T-helper 17 cell (primary cell): ENCODE measurements at places on chromosomes 5 and 9. TPM values are rescaled to one million over a fixed set of nuclear protein-coding genes. Genes with fewer than 3 reads are reported as not detected.

Gene PCDHB4
- total RNA-seq, result not detected

- no peak overlapping the region for H3K27ac ChIP-seq
- H3K36me3 ChIP-seq, result peaks cover 15% of the 10 kb centered on the region
- peaks cover 9% of the 10 kb centered on the region for H3K4me1 ChIP-seq
- H3K27me3 ChIP-seq, result no peaks in the 10 kb centered on the region
- no peak overlapping the region for H3K4me3 ChIP-seq
These were observed 11.0 kb downstream of the UBAC1 start for GRCh38 chr9:135950135-135950682.

GRCh38 chr9:35335164-35335563, 154.7 kb upstream of the RUSC2 start:
- H3K27ac ChIP-seq, result no peak overlapping the region
- H3K4me3 ChIP-seq, result no peak overlapping the region
- peaks cover 8% of the 10 kb centered on the region for H3K36me3 ChIP-seq
- peaks cover 23% of the 10 kb centered on the region for H3K27me3 ChIP-seq
- H3K4me1 ChIP-seq, result no peaks in the 10 kb centered on the region
- no peak for DNase-seq

DNA sequence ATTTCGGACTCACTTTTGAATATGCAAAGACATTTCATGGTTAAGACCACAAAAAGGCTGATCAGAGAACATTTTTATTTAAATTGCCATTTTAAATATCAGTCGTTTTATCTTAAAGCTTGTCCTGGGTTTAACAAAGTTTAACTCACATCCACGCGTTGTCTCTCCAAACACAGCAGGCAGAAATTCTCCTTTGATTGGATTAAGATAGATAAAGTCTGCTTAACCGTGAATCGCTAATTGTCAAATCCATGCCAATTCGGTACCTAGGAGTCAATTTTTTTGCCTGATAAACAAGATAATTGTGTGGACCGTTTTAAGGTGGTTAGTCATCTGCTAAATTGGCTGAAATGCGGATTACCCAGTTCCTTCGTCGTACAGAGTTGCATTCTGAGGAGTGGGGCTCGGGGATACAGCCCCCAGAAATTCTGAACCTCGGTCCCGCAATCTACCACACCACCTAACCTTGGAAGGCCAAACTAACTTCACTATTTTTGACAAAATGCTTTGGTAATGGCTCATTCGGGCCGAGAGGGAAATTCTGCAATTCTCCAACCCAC, 665 bp upstream of the BTF3 start:
- H3K27ac ChIP-seq, result peak overlapping the region; percentile 99
- DNase-seq, result no peak
- peak overlapping the region; percentile 98 for H3K4me3 ChIP-seq
- peaks cover 10% of the 10 kb centered on the region for H3K36me3 ChIP-seq

DNA sequence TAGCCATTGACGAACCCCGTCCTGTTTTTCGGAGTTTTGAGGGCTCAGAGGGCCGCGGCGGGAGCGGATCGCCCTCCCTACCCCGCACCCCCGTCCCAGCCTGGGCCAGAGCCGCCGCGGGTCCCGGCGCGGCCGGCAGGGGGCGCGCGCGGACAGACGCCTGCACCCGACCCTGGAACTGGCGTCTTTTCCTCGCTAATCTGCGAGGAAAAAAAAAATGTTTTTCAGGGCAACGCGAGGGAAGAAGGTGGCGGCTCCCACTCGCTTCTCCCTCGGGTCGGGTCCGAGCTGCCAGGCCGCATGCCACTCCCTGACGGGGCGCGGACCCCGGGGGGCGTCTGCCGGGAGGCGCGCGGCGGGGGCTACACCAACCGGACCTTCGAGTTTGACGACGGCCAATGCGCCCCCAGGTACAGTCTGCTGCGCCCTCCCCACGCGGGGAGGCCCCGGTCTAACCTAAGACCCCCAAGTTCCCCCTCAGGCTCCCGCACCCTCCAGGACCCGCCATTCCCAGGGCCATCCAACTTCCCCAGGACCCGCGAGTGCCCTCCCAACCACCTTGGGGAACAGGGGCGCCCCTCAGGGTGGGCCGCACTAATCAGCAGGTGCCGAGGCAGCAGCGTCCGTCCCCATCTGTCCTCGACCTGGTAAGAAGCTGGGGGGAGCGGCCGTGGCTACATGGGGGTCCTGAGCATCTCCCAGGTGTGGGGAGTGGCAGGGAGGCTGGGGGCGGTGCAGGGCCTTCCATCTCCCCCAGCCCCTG, at the start of gene KCNT1:
Gene KCNT1, plus strand, starts transcription at position 227 of the 763 bp plus-strand sequence. Its CDS starts 74 bp downstream, at position 301.
- no peak within 1 kb of the TSS for H3K27ac ChIP-seq
- no peaks in the 10 kb centered on the region for H3K36me3 ChIP-seq
- no peak within 1 kb of the TSS for H3K4me3 ChIP-seq
- H3K4me1 ChIP-seq, result no peaks in the 10 kb centered on the region

DNA sequence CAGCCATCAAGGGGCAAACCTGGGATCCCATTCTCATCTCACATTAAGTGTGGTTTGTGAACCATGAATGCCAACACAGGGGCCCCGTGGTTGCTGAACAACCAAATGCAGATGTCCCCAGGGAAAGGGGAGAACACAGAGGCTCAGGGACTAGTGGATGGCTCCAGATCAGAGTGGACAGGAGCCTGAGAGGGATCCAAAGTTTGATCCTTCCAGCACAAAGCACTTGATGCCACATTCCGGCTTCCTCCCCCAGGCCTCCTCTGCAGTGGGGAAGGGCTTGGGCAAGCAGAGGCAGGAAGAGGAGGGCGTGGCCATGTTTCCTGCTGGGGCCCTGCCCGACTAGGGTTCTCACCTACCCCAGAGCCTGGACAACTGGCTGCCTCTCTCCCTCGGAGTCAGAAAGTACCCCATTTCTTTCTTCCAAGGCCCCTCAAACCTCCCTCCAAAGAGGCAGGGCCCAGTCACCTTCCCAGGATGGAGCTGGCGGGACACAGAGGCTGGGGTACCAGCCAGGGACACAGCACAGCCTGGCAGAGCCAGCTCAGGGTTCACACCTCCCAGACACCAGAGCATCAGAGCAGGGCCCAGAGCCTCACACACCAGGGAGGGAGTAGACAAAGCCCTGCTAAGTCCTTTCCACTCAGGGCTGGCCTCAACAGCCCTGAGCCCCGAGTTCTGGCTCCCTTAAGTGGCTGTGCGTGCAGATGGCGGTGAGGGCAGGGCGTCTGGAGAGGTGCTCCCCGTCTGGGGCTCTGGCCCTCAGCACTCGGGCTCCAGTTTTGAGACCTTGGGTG, 4.3 kb upstream of the RNF44 start:
- peak overlapping the region; percentile 92 for H3K4me3 ChIP-seq
- DNase-seq, result peak; percentile 46

DNA sequence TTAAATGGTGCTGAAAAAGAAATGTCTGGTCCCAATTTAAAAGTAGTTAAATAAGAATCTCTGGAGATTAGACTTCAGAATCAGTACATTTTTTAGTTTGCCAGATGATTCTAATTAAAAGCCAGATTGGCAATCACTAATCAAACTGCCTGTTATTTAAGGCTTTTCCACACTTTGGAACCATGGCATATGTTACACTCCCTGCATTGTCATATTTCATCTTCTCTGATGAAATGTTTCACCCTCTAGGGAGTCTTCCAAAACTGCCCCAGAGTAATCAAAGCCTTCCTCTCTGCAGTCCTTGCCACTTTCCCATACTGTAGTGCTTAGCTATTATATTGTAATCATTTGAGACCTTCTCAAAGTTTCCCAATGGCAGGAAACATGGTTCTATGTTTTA, 17.5 kb upstream of the OR13C9 start:
- H3K4me1 ChIP-seq, result no peaks in the 10 kb centered on the region
- no peaks in the 10 kb centered on the region for H3K27me3 ChIP-seq
- no peak overlapping the region for H3K4me3 ChIP-seq
- H3K36me3 ChIP-seq, result no peaks in the 10 kb centered on the region
- H3K27ac ChIP-seq, result no peak overlapping the region

Gene ST8SIA4
- 27.5 TPM for total RNA-seq

Gene TNFAIP8
- 130 TPM for total RNA-seq

DNA sequence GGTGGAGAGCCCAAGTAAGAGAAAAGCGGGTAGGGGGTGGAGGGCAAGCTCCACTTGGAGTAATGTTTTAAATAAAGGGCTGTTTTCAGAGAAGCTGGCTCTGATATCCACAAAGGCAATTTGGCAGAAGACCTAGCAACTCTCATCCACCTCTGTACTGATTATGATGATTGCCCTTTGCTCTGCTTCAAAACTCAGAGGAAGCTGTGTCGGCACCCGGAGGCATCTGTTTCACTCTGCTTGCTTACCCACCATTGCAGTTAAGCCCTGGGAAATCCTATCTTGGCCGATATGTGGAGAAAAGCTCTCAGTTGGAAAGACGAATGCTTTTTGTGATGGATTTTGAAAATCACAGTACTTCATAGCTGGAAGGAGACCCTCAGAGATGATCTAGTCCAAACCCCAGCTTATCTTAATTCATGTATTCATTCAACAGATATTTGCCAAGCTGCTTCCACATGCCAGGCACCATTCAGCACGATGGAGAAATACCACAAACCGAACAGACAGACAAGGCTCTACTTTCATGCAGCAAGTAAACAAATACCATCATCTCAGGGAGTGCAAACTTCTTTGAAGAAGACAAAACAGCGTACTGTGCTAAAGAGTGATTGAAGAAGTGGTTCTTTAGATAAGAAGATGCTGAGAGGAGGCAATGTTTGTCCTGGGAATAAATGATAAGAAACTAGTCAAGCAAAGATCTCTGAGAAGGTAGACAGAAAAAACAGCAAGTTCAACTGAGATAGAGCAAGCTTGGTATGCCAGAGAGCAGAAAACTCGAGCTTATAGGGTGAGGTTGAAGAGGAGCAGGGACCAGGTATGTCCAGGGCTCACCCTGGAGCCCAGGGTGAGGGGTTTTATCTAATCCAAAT, 140.4 kb upstream of the SPDL1 start:
- H3K27ac ChIP-seq, result no peak overlapping the region
- no peaks in the 10 kb centered on the region for H3K36me3 ChIP-seq
- no peak for DNase-seq
- no peaks in the 10 kb centered on the region for H3K4me1 ChIP-seq
- no peak overlapping the region for H3K4me3 ChIP-seq

Gene PCDHA9
- not detected for total RNA-seq

DNA sequence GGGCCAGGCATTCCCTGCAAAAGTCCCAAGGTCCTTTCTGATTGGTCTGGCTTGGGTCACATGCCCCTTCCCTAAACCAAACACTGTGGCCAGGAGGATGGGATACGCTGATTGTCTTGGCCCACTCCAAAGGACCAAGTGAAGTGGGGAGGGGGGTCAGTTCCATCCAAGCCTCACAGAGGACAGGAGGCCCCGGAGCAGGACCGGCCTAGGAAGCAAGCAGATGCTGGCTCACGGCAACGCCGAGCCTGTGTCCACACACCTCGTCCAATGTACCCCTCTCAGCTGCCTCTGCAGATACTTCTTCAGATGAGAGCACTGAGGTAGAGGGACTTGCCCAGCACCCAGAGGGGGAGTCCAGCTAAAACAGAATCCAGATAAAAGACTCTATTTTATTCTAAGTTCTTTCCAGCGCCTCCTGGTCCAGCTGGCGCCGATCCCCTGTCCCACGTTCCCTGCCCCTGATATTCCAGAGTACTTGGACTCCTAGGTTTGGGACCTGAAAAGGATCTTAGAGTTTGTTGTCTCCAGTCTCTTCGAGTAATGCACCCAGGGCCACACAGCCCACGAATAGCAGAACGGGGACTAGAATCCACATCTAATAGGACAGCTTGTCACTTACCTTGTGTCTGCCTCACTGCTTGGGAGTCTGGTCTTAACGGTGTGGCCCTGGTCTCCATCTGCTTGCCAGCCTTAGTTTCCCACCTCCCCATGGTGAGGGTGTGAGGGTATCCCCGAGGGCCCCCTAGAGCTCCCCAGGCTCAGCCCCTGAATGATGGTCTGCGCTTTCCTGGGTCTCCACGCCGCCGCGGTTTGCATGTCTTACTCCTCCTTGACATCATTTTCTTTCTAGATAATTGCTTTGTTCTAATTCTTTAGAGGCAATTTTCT, 72.4 kb upstream of the UNC5A start:
- peaks cover 8% of the 10 kb centered on the region for H3K4me1 ChIP-seq
- peaks cover 81% of the 10 kb centered on the region for H3K27me3 ChIP-seq
- peaks cover 6% of the 10 kb centered on the region for H3K36me3 ChIP-seq
- H3K4me3 ChIP-seq, result peak overlapping the region; percentile 66
- DNase-seq, result no peak
- H3K27ac ChIP-seq, result no peak overlapping the region

Gene TSSK1B
- not detected for total RNA-seq

DNA sequence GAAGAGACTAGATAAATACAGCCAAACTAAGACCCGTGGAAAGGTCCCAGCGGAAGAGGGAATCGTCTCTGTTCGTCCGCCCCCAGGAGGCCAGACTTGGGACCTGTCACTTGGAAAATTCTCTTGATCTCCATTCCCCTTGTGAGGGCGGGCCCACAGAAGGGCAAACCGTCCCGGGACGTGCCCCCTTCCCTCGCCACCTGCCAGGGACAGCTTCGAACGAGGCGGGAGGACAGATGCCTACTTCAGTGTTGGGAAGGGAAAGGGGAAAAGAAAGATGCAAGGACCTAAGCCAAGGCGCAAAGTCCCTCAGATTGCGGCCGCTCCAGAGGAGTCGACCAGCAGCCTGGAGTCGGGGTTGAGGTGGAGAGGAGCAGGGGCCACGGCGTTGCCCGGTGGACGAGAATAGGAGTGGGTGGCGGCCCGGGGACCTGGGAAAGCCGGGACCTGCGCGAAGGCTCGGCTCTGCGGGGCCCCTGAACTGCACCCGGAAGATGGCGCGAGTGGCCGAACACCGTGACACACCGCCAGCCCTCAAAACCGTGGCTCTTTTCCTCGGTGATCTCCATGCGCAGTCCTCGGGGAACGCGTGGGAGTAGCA, 4.4 kb upstream of the EBF1 start:
- H3K4me1 ChIP-seq, result peaks cover 31% of the 10 kb centered on the region
- no peak overlapping the region for H3K27ac ChIP-seq
- DNase-seq, result no peak
- no peak overlapping the region for H3K4me3 ChIP-seq

Gene ANKRD31
- 0.37 TPM for total RNA-seq

- DNase-seq, result no peak
- no peaks in the 10 kb centered on the region for H3K4me1 ChIP-seq
- H3K27me3 ChIP-seq, result no peaks in the 10 kb centered on the region
These were observed 475.7 kb downstream of the CCDC171 start for GRCh38 chr9:16028548-16028947.

DNA sequence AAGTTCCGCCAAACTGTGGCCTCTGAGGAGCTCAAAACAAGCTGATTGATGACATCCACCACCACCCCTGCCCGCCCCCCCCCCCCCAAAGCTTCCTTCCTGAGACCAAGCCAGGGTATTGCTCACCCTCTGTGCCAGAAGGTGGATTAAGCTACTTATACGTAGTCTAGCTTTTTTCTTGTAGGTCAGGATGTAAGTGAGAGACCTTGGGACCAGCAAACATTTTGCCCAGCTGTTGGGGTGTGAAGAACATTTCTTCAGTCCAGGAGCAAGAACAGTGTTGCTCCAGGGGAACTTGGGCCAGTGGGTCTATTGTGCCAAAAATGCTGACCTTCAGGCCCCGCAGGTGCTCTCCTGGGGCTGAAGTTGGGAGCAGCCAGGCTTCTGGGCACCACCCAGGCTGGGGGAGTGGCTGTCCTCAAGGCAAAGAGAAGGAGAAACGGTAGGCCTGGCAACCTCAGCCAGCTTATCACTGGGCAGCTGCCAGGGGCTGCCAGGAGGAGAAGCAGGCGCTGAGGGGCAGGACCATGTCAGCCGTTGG, 18.0 kb downstream of the NEURL1B start:
- H3K36me3 ChIP-seq, result peaks cover 2% of the 10 kb centered on the region
- no peaks in the 10 kb centered on the region for H3K4me1 ChIP-seq
- no peak for DNase-seq

- H3K4me3 ChIP-seq, result no peak overlapping the region
- no peak overlapping the region for H3K27ac ChIP-seq
- H3K4me1 ChIP-seq, result no peaks in the 10 kb centered on the region
- H3K27me3 ChIP-seq, result no peaks in the 10 kb centered on the region
- no peak for DNase-seq
These were observed 19.4 kb downstream of the LRSAM1 start for GRCh38 chr9:127470662-127471061.

Gene NOXA1
- total RNA-seq, result 3.3 TPM
